ENCODE measurements at places on chromosomes 7 and 10.

- no peak for DNase-seq
Observed at GRCh38 chr10:44089671-44090070, 295.2 kb downstream of the CXCL12 start.

DNA sequence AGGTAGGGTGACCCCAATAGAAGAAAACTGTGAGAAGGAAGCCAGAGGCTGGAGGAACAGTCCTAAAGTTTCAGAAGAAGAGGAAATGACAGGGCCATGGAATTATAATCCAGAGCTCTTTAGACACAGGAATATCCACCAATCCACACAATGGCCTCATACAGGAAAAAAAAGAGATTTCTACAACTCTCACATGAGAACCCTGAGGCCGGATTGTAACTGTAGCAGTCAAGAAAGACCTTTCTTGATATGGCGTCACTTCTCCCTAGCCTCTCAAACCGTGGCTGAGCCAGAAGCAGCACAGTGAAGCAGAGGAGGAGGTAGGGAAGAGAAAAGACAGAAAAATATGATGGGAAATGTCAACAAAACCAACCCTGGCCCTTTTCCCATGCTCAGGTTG is 76.9 kb downstream of the RAPGEF5 start:
- no peak for DNase-seq

DNA sequence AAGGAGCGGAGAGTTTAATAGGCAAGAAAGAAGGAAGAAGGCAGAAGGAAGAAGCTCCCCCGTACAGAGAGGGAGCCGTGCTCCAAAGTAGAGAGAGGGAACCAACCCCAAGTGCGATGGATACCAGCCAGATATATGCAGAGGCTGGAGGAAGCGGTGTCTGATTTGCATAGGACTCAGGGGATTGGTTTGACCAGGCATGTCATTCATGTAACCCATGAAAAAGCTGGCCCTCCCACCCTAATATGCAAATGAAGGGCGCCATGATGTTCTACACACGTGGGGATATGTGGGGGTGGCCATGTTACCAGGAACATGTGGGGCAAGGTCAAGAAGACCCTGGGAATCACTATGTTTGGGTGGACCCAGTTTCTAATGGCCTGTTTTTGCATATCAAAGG is 40.6 kb upstream of the FAM3C start:
- peak; percentile 20 for DNase-seq

- DNase-seq = peak; percentile 51
Observed at GRCh38 chr7:27193335-27194001, 6.4 kb downstream of the HOXA13 start.

GRCh38 chr7:55086413-55087201 is 67.8 kb downstream of the EGFR start:
- DNase-seq = no peak

Measured in WTC11 (cell line).